ENCODE measurements at places on chromosomes 1 and 21.

- DNase-seq, result no peak
These were observed 2.7 kb upstream of the ADSS2 start for GRCh38 chr1:244454412-244454811.

DNA sequence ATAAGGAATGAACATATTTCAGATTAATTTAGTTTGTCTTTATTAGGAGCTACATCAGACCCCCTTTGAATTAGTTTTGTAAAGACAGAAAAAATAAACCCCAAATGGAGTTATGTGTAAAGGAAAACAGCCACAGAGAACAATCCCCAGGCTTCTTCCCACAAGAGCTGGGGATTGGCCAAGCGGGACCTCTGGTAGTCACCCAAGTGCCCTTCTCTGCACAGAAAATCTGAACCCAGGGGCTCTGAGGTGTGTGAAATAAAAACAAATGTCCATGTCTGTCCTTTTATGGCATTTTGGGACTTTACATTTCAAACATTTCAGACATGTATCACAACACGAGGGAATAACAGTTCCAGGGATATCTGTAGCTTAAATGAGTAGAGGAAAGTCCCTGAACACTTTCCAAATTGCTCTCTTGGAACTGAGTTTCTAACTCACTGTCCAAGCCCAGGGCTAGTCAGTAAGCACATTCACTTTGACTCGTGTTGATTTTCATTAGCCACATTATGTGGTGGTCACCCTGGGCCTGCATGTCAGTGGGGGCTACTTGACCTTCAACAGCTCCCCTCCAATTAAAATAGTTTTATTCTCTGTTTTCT, 22.5 kb downstream of the DPT start:
- DNase-seq, result no peak

GRCh38 chr1:183841550-183841949, 36.6 kb downstream of the RGL1 start:
- no peak for DNase-seq

GRCh38 chr1:246705368-246705767, 18.8 kb upstream of the SCCPDH start:
- peak; percentile 93 for DNase-seq

DNA sequence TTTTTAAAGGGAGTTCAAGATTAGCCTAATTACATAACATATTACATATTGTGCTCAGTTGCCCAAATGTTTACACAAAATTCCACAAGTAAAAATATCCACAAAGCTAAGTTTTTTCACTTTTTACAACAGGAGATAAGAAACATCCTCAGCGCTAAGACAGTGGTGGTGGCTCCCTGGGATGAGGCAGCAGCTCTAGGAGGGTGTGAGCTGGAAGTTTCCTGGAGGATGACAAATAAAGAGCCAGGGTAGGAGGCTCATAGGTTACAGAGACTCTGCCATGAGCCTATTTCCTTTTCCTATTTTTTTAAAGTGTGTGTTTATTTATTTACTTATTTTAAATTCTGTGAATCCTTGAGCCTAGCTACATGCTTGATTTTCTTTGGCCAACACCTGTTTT, 91.7 kb downstream of the COL24A1 start:
- no peak for DNase-seq

DNA sequence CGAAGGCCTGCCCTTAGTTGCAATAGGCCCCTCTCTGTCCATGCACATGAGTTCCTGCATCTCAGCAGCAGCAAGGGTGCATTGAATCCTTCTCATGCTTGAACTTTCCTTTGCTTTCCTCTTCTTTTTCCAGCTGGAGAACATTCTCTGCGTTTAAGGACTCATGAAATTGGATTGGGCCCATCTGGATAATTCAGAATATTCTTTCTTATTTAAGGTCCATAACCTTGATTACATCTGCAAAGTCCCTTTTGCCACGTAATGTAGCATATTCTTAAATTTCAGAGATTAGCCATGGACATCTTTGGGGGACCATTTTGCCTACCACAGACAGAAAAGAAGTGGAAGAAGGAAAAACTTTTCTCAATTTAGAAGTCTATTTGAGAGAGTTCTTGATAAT, 159.7 kb upstream of the C21orf91 start:
- DNase-seq, result no peak

- no peak for DNase-seq
These were observed 17.0 kb upstream of the MACF1 start for GRCh38 chr1:39187275-39188046.

All from retinal pigment epithelial cell (primary cell).